Mesothelial cell of epicardium (in vitro differentiated cells): ENCODE measurements at places on chromosomes 11 and 22.

DNA sequence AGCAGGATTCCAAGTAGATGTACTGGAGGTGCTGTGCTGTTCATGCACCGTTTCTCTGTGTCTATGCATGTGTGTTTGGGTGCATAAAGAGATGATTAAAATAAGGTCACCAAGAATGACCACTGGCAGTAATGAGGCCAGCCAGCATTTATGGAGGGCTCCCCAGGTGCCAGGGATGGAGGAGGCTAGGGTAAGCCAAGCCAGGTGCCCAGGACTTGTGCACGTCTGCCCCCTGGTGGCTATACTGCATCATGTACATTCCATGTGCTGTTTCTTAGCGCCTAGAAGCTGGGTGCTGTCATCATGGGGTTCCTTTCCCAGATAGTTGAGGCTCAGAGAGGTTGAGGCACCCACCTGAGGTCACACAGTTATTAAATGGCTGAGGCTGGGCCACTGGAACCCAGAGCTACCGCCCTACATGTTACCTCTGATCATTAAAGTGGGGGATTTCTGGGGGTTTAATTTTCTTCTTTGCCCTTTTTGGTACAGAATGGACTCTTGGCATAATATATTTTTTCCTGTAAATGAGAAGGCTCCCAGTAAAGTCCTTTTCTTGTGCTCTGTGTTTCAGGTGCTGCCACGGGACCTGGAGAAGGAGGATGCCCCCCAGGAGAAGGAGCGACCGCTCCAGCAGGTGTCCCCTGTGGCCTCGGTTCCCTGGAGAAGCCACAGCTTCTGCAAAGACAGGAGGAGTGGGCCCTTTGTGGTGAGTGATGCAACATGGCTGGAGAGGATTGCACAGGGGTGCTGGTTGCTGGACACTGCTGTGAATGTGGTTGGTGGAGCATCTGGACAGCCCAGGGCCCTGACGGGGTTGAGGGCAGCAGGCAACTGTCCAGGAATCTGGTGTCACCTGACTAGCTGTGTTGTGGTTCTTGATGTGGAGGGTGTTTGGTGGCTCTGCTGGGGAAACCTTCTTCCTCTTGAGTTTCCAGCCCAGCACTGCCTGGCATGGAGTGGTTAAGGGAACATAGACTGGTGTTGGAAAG is 96.4 kb downstream of the KIAA1671 start:
- H3K4me1 ChIP-seq = no peaks in the 10 kb centered on the region
- H3K27ac ChIP-seq = no peak overlapping the region
- H3K27me3 ChIP-seq = no peaks in the 10 kb centered on the region
- no peak for DNase-seq

- H3K27ac ChIP-seq = no peak overlapping the region
- H3K27me3 ChIP-seq = peaks cover 82% of the 10 kb centered on the region
- no peaks in the 10 kb centered on the region for H3K4me1 ChIP-seq
- no peak overlapping the region for H3K4me3 ChIP-seq
- DNase-seq = no peak
- no peaks in the 10 kb centered on the region for H3K36me3 ChIP-seq
These were observed 184.8 kb downstream of the DSCAML1 start for GRCh38 chr11:117612177-117612576.

DNA sequence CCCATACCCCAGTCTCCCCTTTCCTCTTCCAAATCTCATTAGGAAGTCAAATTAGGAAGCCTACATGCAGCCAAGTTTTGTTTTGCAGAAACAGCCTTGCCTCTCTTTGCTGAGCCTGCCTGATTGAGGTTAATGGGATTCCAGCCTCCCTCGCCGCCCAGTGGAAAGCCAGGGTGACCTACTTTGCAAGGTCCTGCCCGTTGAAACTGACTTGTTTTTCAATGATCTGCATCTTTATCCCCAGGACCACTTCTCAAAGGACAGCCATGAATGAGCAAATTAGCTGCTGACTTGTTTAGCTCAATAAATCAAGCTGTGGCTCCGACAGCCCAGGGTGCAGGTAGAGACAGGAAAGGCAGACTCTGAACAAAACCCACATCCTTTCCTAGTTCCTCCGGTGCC is 110.4 kb downstream of the RRAS2 start:
- no peak overlapping the region for H3K4me3 ChIP-seq
- H3K27me3 ChIP-seq = peaks cover 17% of the 10 kb centered on the region
- H3K4me1 ChIP-seq = no peaks in the 10 kb centered on the region
- H3K36me3 ChIP-seq = no peaks in the 10 kb centered on the region
- no peak for DNase-seq
- no peak overlapping the region for H3K27ac ChIP-seq

DNA sequence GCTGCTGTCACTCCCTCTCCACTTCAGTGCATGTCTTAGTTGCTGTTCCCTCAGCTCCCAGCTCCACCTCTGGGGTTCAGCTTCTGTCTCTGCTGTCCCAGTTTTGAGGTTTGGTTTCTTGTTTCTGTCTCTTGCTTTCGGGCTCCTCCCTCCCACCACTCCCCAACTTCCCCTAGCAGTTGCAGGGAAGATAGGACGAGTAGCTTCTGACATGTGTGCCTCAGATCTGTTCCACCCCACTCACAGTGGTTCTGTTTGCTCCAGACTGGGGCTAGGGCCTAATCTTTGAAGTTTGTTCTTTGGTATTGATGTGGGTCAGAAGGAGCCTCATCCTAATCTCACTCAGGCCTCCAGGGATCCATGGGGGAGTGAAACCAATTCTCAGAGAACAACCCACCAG is 2.6 kb upstream of the RRM1 start:
- no peak overlapping the region for H3K27ac ChIP-seq
- no peak for DNase-seq

DNA sequence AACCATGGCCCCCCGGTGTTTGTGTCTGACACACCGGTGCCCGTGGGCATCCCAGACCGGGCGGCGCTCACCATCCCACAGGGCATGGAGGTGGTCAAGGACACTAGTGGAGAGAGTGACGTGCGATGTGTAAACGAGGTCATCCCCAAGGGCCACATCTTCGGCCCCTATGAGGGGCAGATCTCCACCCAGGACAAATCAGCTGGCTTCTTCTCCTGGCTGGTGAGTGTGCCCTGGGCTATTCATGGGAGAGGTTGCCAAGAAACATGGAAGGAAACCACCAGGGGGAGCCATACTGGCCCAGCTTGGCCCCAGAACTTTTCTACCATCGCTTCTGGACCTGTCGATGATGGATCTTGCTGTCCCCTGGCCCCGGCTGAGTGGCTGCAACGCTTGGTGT is 36.5 kb downstream of the PRDM11 start:
- H3K27ac ChIP-seq = no peak overlapping the region
- H3K4me1 ChIP-seq = peaks cover 32% of the 10 kb centered on the region
- H3K36me3 ChIP-seq = peaks cover 14% of the 10 kb centered on the region
- H3K4me3 ChIP-seq = peak overlapping the region; percentile 34
- DNase-seq = no peak
- no peaks in the 10 kb centered on the region for H3K27me3 ChIP-seq

DNA sequence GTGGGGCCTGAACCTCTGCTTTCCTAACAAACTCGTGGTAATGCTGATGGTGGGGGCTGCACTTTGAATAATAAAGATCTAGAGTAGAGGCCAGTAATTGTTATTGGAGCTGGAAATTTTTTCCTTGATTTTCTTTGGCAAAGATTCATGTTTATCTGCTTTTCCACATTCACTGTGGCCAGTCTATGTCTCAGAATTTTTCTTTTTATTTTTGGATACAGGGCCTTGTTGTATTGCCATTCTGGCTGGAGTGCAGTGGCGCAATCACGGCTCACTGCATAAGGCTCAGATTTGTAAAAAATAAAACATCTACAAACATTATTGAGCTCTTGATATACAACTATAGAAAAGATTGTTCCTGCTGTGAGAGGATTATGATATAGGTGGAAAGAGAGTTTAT is 1.6 kb downstream of the TMEM135 start:
- peak overlapping the region; percentile 98 for H3K4me3 ChIP-seq
- peaks cover 20% of the 10 kb centered on the region for H3K36me3 ChIP-seq
- no peaks in the 10 kb centered on the region for H3K27me3 ChIP-seq
- H3K27ac ChIP-seq = no peak overlapping the region
- H3K4me1 ChIP-seq = peaks cover 27% of the 10 kb centered on the region

GRCh38 chr22:45891021-45891421 is 85.9 kb downstream of the WNT7B start:
- H3K4me1 ChIP-seq = peaks cover 3% of the 10 kb centered on the region
- DNase-seq = no peak
- no peak overlapping the region for H3K27ac ChIP-seq
- no peak overlapping the region for H3K4me3 ChIP-seq
- no peaks in the 10 kb centered on the region for H3K27me3 ChIP-seq

DNA sequence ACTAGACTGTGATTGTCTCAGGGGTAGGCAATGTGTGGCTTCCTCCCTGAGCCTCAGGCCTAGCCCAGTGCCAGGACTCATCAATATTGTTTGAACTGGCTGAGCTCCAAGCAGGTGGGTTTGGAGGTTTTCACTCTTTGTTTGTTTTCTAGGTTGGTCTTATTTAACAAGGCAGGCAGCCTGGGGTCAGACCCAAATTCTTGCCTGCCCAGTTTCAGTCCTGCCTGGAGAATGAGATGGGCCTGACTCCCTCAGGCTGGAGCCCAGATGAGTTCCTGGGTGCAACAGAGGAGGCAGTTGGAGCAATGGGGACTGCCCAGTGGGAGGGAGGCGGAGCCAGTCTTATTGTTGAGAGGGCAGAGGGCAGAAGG is 28.3 kb upstream of the TP53I11 start:
- no peaks in the 10 kb centered on the region for H3K27me3 ChIP-seq
- no peak overlapping the region for H3K27ac ChIP-seq
- DNase-seq = no peak
- H3K4me1 ChIP-seq = peaks cover 4% of the 10 kb centered on the region
- H3K4me3 ChIP-seq = no peak overlapping the region

DNA sequence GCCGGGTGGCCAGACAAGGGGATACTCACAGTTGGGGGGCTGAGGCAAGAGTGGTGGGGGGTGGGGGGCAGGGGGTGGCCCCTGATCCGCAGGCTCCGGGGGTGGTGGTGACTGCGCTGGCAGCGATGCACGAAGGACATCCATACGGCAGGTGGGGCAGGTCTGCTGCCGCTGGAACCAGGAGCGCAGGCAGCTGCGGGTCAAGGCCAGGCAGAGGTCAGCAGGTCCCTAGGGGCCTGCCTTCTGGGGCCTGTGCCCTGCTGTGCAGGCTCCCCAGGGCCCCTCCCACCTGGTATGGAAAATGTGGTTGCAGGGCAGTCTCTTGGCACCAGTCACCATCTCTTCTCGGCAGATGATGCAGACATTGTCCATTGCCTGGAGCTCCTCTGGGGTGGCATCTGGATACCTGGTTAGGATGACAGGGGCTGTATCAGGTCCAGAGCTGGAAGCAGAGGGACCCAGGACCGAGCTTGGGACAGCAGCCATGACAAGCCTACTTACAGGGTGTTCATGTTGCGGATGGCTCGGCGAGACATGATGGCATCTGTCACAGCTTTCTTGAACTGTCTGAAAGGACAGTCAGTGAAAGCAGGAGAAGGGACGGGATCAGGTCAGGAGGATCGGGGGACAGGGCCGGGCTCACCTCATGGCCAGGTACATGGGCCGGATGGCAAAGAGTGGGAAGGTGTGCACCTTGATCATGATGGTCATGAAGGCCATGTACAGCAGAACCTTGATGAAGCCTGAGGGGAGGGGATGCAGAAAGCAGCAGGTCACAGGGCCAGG is 3.5 kb downstream of the SYVN1 start:
- no peak overlapping the region for H3K4me3 ChIP-seq
- no peak overlapping the region for H3K27ac ChIP-seq
- peaks cover 22% of the 10 kb centered on the region for H3K4me1 ChIP-seq
- DNase-seq = no peak

- no peak for DNase-seq
- H3K27ac ChIP-seq = no peak overlapping the region
- no peak overlapping the region for H3K4me3 ChIP-seq
- H3K36me3 ChIP-seq = no peaks in the 10 kb centered on the region
- peaks cover 50% of the 10 kb centered on the region for H3K27me3 ChIP-seq
These were observed 288.0 kb downstream of the NTM start for GRCh38 chr11:131658414-131658813.

- H3K36me3 ChIP-seq = no peaks in the 10 kb centered on the region
- no peaks in the 10 kb centered on the region for H3K4me1 ChIP-seq
- H3K27ac ChIP-seq = no peak overlapping the region
- H3K4me3 ChIP-seq = no peak overlapping the region
- no peak for DNase-seq
These were observed 5.6 kb upstream of the GLYATL1 start for GRCh38 chr11:58933661-58934060.

DNA sequence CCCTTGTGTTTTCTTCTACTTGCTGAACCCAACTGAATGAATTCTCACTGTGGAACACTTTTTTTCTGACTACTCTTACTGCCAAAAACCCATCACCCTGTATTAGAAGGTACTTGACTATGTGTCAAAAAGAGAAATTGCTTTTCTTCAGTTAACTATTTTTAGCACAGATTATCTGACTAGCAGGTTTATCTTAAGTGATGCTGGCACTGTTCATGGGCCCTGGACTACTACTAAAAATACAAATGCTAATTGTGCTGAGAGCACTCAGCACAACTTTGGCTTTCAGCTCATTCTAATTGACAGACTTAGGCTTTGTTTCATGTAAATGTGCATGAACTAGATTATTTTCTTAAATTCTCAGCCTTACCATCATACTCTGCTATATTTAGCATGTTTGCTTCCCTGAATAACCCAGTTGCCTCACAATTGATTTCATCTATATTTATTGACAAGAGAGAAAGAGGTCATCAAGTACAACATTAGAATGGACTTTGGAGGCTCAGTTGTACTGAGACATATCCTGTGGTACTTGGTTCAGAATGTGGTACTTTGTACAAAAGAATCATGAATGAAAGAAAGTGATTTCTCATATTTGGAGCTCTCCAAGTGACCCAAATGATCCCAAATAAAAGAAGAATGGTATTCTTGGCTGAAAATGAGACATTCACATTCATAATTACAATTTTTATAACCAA is 478.3 kb downstream of the KCNA4 start:
- H3K27ac ChIP-seq = no peak overlapping the region
- no peak overlapping the region for H3K4me3 ChIP-seq
- H3K27me3 ChIP-seq = no peaks in the 10 kb centered on the region
- no peaks in the 10 kb centered on the region for H3K36me3 ChIP-seq
- H3K4me1 ChIP-seq = peaks cover 30% of the 10 kb centered on the region

DNA sequence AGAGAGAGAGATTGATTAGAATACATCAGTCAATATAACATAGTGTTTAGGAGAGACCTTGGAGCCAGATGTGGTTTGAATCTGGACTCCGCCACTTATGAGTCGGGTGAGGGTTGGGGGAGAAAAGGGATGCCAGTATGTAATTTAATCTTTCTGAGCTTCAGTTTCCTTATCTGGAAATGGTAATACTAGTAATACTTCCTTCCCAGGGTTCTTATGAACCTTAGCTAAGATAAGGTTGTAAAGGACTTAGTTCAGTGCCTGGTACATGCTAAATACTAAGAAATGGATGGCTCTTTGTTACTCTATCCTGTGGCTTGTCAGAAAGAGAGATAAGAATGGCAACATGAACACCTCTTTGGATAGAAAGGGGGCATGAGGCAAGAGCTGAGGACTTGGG is 226.1 kb upstream of the NARS2 start:
- no peak overlapping the region for H3K4me3 ChIP-seq
- H3K27me3 ChIP-seq = no peaks in the 10 kb centered on the region
- peaks cover 44% of the 10 kb centered on the region for H3K4me1 ChIP-seq
- H3K27ac ChIP-seq = peak overlapping the region; percentile 81
- peaks cover 7% of the 10 kb centered on the region for H3K36me3 ChIP-seq

- no peaks in the 10 kb centered on the region for H3K27me3 ChIP-seq
- DNase-seq = no peak
- H3K36me3 ChIP-seq = no peaks in the 10 kb centered on the region
These were observed 491.8 kb downstream of the ETS1 start for GRCh38 chr11:128095466-128095981.

GRCh38 chr11:8333811-8334401 is 70.2 kb upstream of the LMO1 start:
- no peak for DNase-seq
- H3K27ac ChIP-seq = no peak overlapping the region
- no peak overlapping the region for H3K4me3 ChIP-seq
- H3K4me1 ChIP-seq = peaks cover 52% of the 10 kb centered on the region
- H3K27me3 ChIP-seq = peaks cover 18% of the 10 kb centered on the region
- no peaks in the 10 kb centered on the region for H3K36me3 ChIP-seq
